ENCODE measurements at places on chromosomes 6 and 20.

DNA sequence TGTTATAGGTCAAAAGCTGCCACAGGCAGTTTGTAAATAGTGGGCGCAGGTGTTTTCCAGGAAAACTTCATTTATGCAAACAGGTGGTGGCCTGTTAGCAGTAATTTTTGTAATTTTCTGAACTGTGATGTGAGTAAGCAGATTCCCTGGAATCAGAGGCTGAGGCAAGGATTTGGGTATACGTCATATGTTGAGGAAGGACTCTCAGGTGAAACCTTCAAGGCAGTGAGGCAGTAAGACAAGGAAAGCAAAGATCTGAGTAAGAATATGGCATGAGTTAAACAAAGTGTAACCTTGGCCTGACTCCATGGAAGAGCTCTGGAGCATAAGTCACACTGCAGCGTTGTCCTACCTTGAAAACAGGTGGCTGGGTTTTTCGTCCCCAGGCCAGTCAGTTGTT is 291.1 kb upstream of the BTBD3 start:
- no peak for DNase-seq

- DNase-seq = no peak
These were observed 26.4 kb upstream of the FABP7 start for GRCh38 chr6:122753000-122753687.

DNA sequence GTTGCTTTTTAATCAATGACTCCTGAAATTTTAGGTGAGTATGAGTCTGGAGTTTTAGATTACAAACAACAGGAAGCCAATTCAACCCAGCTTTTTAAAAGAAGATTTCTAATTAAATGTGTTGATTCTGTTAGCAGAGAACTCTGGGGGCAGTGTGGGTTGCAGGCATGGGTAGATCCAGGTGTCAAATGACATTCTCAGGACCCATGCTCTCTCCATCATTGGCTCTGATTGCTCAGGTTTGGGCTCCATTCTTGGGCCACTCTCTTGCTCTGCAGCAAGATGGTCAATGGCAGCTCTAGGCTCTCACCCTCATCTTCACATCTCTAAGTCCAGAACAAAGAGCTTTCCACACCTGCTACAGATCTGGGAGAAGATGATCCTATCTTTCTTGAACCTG is 463.7 kb downstream of the PREX1 start:
- no peak for DNase-seq

DNA sequence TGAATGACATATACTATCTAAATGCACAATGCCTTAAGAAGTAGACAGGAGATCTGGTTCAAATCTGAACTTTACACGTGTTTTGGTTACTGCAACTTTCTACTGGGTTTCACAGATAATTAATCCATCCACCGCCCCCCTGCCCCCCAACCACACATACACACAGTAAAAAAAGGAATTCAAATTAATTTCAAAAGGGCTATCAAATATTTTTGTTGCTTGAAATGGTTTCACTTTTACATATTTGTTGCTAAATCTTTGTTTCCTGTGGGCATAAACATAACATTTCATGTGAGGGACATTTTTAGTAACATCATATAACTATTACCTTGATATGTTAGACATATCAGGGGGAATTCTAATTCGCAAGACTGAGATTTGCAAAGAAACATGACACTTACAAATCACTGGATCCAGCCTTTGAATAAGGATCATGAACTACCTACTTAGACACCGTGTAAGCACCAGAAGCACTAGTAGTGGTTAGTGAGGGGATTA is 7.5 kb downstream of the NEDD9 start:
- no peak for DNase-seq

DNA sequence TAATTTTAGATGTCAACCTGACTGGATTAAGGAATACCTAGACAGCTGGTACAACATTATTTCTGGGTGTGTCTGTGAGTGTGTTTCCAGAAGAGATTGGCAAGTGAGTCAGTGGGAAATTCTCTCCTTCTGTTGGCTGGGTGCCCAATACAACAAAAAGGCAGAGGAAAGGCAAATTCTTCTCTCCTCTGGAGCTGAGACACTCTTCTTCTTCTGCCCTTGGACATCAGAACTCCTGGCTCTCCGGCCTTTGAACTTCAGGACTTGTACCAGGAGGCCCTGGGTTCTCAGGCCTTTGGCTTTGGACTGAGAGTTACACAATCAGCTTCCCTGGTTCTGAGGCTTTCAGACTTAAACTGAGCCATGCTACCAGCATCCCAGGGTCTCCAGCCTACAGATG is 7.8 kb upstream of the BTN3A1 start:
- DNase-seq = no peak

DNA sequence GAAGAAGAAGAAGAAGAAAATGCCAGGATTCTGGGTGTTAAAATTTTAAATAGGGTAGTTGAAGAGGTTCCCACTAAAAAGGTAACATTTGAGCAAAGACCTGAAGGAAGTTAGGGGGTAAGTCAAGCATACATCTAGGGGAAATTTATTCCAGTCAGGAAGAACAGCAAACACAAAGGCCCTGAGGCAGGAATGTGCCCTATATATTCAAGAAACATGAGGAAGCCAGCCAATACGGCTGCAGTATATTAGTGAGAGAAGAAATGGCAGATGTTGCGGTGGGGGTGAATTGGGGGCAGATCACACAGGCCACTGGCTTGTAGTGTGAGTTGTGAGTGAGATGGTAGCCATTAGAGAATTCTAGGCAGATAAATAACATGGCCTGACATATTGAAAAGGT is 6.0 kb downstream of the ZNF76 start:
- no peak for DNase-seq

DNA sequence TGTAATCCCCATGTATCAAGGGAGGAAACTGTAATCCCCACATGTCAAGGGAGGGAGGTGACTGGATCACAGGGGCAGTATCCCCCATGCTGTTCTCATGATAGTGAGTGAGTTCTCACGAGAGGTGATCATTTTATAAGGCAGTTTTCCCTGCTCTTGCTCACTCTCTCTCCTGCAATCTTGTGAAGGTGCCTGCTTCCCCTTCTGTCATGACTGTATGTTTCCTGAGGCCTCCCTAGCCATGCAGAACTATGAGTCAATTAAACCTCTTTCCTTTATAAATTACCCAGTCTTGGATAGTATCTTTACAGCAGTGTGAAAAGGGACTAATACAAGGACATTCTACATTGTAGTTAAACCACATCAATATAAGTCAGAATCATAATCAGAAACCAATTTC is 112.4 kb downstream of the BTBD9 start:
- DNase-seq = no peak

DNA sequence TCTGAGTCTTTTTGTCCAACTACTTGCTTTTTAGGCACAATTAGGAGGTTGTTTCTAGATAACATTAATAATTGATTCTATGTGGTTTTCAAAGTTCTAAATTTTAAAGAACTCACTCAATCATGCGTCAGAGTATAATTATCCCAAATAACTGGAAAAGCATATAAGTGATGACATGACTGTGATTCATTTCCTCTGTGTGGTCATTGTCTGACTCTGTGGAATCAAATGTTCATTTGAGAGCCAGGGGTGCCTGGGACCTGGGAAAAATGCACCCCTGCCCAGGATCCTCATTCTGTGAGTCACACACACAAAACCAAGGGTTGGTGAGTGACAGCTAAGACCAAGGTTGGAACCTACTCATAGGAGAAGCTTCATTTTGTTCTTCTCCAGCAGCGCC is 127.1 kb upstream of the MLIP start:
- no peak for DNase-seq

DNA sequence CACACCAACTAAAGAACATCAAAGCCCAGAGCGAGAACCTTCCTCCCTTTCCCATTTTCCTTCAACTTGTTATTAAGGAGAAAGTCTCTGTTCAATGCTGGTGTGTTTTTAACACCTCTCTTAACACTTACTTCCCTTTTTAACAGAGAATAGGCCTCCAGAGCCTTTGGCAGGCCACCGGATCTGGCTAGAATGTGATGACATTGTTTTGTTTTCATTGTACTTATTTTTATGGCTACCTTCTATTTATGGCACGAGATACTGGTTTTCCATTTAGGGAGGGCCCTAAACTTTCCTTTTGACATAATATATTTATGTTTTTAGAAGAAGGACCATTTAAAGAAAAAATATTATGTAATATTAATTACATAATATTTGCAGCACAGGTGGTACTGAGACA is 21.6 kb downstream of the TCF15 start:
- DNase-seq = no peak

- DNase-seq = no peak
These were observed 12.3 kb downstream of the NAPB start for GRCh38 chr20:23408957-23409356.

DNA sequence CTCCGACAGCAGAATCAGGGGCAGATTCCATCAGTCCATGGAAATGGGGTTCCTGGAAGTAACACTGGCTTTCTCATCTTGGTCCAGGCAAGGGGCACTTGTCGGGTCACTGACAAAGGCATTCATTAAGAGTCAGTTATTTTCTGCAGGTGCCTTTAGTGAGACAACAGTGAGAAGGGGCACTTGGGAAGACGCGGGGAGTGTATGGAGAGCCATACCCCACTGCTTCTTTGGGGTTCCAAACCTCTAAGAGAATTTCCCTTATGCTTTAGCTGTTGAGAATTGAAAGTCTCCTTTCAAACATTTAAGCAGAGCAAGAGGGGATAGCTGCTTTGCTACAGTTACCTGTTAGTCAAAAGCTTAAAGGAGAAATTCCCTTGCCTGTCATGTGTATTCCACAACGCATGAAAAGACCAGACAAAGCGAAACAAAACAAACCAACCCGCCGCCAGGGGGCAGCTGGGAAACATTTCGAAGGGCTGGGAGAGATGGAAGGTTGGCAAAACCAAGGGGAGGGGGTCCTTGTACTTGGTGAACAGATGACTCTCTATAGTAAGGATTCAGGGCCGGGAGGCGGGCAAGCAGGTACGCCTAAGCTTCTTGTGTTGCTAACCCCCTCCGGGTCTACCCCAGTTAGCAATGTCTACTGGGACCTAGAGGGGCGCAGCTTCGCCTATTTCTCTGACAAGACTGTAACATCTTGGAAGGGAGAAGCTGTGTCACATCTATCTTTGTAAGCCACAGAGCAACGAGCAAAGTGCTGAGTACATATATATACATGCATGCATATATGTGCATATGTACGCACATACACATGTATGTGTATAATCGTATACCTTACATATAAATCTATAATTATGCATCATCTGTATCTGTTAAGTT is 474.9 kb upstream of the AGPAT4 start:
- no peak for DNase-seq

- DNase-seq = no peak
These were observed 105.6 kb downstream of the PREX1 start for GRCh38 chr20:48722002-48722731.

DNA sequence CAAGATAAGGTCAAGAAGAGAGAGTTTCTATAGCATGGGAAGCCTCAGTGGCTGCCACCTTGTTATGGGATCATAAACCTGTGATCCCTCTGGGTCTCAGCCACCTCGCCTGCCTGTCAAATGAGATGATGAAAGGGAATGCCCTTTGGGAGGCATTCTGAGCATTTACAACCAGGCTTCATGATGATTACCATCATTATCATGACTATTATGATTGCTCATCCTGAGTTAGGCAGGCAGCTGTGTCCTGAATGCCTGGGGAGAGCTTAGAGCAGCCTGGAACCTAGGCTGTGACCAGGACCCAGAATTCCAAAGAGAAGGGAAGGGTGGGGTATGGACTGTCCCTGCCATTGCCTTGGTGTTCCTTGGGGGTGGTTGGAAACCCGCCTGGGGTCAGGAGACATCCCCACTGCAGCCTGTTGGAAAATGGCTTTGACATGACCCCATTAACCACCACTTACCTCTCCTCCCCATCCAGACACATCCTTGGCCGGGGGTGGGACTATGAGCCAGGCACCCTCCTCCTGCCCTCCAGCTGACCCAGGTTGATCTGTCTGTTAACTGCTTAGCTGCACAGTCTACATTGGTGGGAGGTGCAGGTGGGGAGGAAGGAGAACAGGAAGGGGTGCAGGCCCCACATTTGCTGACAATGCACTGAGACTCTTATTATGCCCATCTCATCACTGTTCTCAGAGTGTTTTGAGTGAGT is 51.9 kb downstream of the LRFN2 start:
- no peak for DNase-seq

GRCh38 chr6:167550941-167551627 is 226.2 kb downstream of the TTLL2 start:
- DNase-seq = no peak

DNA sequence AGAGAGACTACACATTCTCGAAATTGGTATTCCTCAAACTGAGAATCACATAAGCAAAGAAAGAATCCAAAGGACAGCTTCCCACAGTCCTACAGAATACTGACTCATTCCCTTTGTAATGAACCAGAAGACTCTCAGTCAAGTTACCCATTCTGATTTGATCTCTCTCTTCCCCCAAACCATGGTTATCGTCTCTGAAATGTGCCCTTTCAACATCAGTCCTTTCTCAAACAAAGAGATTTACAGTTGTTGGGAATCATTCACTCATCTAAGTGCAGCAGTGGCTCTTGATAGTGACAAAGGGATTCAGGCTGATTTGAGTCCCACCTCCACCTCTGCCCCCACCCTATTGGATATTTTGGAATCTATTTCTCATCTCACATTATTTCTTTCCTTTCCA is 15.0 kb upstream of the RSPO3 start:
- DNase-seq = no peak

GRCh38 chr6:111161650-111162049 is 74.3 kb downstream of the SLC16A10 start:
- DNase-seq = no peak

DNA sequence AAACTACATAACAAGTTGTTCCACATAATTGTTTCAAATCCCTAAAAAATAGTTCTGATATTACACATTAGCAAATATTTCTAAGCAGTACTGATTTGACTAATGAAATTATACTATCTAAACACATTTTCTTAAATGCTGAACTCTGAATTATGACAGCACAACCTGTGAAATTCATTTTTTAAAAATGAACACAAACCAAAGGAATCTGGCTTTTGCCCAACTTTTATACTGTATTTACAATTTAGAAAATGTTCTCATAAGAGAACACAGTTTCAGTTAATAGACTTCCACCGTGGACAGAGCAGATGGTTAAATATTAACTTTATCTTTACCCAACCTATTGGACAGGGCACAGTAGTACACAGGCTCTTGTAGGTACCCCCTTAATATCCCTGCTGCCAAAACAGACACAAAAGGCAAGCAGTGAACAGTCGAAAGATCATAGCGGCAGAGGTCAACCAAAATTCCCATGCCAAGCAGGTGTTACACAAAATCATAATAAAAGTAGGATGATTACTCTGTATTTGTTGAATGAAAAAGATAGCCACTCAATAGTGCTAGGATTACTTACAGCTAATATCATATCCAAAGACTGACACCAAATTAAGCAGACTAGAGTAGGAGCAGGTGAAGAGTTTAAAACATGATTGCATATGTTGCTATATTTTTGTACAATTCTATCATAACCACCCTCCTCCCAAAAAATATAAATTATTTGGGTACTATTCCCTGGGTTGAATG is 122.5 kb downstream of the RNGTT start:
- DNase-seq = no peak

GRCh38 chr20:62139636-62140035 is 3.6 kb downstream of the PSMA7 start:
- DNase-seq = no peak

- no peak for DNase-seq
These were observed 12.6 kb downstream of the KCNK17 start for GRCh38 chr6:39301606-39302005.
